DND-41 (cell line): ENCODE measurements at places on chromosomes 6 and 20.

- no peak for DNase-seq
These were observed 134.2 kb downstream of the GMDS start for GRCh38 chr6:2111162-2111677.

DNA sequence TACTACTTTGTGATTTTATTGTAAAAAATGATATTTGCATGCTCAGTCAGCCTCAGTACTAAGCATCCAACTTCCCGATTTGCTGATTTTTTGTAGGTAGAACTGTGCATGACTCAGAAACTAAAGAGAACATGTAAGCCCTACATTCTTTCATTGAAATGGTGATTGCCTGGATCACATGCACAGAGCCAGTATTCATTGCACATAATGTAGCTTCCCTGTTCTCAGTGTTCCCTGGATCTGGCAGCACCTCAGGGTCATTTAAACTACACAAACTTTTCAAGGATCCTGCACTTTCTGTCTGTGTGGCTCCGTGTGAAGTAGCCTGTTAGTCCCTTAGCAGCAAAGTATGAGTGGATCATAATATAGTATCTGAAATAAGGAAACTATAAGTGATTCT is 422.9 kb upstream of the AGPAT4 start:
- DNase-seq = no peak

DNA sequence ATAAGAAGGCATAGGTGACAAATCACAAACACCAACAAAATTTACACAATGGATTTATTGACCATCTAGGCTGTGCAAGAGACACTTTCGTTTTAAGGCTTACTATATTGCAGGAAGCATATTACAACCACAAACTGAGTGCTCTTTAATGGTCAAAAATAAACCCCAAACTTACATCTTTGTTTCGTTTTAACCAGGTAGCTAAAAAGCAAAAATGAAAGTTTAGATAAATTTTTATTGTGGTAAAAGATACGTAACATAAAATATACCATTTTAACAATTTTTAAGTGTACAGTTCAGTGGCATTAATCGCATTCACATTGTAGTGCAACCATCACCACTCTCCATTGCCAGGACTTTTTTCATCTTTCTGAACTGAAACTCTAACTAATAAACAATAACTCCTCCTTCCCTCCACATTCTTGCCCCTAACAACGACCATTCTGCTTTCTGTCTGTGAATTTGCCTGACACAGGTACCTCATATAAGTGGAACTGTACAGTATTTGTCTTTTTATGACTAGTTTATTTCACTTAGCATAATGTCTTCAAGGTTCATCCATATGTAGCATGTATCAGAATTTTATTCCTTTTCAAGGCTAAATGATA is 32.3 kb upstream of the DUSP22 start:
- DNase-seq = no peak

- DNase-seq = no peak
These were observed 25.8 kb downstream of the LY86 start for GRCh38 chr6:6614096-6614982.

GRCh38 chr20:32110173-32110704 is 725 bp downstream of the TM9SF4 start:
- DNase-seq = no peak

DNA sequence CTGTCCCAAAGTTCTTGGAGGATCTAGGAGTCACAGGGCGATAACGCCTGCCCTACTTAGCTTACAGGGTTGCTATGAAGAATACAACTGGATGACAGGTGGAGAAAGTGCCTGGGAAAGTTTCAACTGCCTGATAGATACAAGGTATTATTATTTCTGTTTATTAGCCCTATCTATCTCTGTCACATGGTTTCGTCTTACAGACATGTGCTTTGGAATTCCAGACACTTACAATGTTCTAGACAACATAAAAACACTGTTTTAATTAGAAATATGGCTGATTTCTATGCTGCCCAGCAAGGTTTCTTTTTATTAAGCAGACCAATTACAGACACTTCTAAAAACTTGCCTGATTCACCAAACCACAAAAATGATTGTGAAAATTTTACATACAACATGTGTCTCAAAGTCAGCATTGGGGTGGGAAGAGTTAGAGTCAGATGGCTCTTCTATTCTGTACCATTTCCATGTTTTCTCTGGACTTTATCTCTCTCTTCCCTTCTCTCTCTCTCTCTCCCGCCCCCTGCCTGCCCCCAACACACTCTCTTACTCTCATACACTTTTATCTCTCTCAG is 50.0 kb downstream of the GJA10 start:
- no peak for DNase-seq

DNA sequence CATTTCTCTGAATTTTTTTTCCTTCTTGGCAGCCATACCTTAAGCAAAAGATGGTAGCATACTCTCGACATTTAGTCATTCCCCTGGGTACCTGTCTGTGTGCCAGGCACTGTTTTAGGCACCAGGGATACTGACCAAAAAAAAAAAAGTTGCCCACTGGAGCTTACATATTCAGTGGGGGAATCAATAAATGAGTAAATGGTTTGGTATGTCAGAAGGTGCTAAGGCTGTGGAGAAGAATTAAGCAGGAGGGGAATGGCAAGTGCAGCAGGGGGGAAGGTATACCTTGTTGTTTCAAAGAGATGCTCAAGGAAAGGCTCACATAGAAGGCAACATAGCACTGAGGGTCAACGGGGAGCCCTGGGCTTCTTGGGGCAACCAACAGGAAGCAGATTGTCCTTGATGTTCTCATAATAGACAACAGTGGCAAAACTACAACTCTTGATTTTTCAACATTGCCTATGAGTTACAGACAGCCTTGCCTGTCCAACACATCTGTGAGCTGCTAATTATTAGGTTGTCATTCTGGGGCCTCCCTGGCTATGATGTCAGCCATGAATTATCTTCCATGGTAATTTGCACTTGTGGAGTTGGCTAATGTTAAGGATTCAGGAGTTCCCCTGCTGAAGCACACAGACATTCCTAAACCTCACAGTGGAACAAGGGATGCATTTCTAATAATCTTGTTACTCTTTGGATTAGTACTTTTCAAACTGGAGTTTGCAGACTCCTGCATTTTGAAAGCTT is 19.6 kb downstream of the NT5E start:
- no peak for DNase-seq

- no peak for DNase-seq
These were observed 81.7 kb downstream of the THBS2 start for GRCh38 chr6:169171951-169172350.

DNA sequence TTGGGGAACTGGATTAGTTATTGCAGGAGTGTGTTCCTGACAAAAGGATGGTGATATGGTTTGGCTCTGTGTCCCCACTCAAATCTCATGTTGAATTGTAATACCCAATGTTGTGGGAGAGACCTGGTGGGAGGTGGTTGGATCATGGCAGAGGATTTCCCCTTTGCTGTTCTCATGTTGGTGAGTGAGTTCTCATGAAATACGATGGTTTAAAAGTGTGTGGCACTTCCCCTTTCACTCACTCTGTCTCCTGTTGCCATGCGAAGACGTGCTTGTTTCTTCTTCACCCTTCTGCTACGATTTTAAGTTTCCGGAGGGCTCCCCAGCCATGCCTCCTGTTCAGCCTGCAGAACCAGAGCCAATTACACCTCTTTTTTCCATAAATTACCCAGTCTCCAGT is 16.2 kb upstream of the TREM1 start:
- no peak for DNase-seq

DNA sequence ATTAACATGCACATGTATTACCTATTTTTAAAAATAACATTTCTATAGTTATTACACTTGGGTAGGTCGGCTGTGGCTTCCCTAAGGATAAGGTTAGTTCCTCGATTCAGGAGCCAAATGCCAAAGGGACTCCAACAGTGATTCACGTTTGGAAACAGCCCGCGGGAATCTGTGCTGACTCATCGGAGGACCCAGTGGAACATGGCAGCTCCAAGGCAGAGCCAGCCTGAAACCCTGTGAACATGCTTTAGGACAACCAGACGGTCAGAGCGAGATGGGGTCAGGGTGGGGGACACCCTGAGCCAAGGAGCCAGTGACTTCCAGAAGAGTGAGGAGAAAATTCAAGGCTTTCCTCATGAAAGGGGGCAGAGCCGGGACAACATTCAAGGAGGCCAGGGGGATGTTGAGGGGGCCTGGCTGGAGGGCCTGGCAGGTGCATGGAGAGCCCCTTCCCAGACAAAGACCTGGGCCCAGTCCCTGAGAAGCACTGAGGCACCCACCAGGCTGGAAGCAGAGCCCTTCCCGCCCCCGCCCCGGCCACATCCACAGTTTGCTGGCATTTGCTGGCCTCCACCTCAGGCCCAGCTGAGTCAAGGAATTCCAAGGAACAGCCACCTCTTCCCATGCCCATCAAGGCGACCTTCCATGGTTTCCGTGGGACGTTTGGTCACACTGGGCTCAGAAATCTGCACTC is 133.2 kb downstream of the SNX5 start:
- no peak for DNase-seq

DNA sequence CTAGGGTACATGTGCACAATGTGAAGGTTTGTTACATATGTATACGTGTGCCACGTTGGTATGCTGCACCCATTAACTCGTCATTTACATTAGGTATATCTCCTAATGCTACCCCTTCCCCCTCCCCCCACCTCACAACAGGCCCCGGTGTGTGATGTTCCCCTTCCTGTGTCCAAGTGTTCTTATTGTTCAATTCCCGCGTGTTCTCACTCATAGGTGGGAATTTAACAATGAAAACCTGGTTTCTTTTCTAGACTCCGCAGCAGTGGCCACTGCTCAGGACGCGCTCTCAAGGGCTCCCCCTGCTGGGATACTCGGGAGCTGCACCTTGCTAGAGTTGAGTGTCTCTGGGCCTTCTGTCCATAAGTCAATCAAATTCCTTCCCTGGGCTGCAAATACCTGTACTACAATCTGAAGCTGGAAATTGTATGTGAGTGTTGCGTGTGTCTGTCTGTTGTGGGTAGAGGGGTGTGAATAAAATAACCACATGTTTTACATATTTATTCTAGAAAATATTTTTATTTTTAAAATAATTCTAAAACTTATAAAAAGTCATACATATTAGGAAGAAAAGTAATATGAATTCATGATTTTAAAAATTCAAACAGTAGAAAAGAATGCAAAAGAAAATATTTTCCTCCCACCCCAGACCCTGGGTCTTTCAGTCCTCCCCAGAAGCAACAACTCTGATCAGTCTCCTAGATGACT is 8.2 kb upstream of the CEP250 start:
- peak; percentile 92 for DNase-seq
